ENCODE measurements at places on chromosomes 6 and 20. TPM values are rescaled to one million over a fixed set of nuclear protein-coding genes. Genes with fewer than 3 reads are reported as not detected.

The SLC17A3 gene
- total RNA-seq = 0.55 TPM

The NRN1 gene
- total RNA-seq = 0.86 TPM

The MUC22 gene
- total RNA-seq = not detected

The HCRTR2 gene
- total RNA-seq = not detected

The KCNG1 gene
- not detected for total RNA-seq

The FAM8A1 gene
- 7.5 TPM for total RNA-seq

Data from T-helper 2 cell treated with Interferon-gamma antibody and Interleukin-4, amounts not matched to agents 100 ng/mL and 5 ng/mL, for 36 hours (primary cell).